ENCODE measurements at places on chromosomes 13 and 19. TPM values are rescaled to one million over a fixed set of nuclear protein-coding genes. Genes with fewer than 3 reads are reported as not detected.

GRCh38 chr13:109569958-109570711, 216.2 kb downstream of the IRS2 start:
- DNase-seq: no peak

DNA sequence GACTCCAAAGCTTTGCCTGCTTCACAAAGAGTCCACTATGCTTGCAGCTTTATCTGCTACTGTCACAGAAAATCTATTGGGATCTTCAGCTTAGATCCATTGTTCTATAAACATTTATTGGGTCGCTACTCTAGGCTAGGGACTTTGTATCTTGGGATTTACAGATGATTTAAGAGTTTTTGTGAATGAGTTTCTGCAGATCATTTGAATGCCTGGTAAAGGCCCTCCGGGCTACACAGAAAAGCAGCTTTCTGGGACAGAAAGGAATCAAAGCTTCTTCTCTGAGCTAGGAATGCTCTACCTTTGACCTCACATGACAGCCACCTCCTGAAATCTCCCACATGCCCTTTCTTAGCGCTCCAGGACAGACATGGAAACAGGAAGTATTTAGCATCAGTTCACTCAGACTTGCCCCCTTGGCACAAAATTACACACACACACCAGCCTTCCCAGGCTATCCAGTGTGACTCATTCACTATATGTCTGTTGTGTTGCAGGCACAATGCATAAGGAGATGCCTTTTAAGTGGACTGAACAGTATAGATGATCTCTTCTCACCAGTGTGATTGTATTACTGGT, 492.4 kb downstream of the DACH1 start:
- DNase-seq: no peak

DNA sequence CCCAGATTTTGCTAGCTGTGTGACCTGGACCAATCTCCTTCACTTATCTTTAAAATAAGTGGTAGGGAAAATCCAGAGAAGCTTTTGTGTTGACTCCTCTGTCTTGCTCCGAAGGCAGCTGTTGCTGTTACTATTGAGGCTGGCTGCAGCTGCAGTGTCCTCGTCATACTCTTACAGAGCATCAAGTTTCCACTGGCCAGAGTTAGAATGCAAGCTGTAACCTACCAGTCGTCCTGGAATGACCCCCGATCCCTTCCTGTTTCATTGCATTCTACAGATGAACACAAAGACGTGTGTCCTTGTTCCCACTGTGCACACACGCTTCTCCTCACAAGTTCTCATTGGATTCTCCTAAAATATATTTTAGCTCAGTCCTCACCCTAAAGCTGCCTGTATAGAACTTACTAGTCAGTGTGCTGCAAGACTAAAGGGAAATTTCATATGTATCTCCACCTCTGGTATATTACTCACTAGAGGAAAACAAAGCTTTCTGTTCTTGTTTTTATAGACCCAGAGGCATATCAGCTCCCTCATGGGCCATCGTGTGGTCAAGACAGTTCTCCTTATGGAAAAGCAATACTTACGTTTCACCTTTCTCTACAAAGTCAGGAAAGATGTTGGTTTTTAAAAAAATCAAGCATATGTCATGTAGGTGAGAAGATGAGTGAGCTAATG, 589.8 kb downstream of the LMO7 start:
- peak; percentile 24 for DNase-seq

DNA sequence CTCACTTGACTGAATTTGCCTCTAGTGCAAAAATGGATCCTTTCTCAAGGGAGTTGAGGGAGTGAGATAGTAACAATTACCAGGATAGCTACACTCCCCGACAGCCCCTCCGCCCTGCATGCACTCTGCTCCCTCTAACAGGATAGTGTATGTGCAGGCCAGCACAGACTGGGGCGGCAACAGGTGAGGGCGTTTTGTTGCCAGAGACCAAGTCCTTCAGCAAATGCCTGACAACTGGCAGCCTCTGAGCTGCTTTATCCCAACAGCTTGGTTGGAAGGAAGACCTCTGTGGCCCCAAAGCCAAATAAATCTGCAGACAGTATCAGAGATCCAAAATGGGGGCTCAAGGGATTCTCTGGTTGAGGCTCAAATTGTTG, 86.6 kb downstream of the SLC7A1 start:
- no peak for DNase-seq

DNA sequence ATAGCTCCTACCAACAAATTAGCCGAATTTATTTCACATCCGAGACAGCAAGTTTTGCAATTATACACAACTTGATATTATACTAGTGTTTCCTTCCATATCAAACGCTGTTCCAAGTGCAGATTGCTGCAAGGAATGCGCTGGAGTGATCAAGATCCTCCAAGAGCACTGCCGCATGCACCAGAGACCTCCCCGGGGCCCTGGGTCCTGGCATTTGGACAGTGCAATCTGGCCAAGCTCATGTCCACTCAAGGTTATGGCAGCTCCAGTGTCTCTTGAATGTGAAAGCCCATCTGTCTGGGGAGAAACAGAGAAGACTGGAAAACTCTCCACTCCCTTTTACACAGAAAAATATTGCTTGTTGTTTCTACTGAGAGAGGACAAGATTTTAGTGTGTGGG, 111.9 kb downstream of the HSPH1 start:
- no peak for DNase-seq

- no peak for DNase-seq
Observed at GRCh38 chr19:1072371-1073015, 5.5 kb downstream of the ARHGAP45 start.

DNA sequence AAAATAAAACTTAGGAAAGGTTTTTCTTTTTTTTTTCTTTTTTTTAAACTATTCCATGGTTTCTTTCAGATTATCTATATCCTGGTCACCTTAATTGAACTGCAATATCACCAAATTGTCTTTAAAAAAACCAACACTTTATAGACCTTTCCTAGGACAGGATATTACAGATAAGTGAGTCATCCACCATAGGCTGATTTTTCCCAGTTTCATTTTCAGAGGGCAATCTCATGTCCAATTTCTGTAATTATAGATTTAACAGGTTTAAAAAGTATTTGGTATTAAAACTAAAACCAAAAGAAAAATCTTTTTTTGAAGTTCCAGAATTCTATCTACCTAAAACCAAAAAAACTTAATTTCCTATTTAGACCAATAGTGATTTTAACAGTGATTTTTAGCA, 13.2 kb downstream of the SPART start:
- DNase-seq: no peak

DNA sequence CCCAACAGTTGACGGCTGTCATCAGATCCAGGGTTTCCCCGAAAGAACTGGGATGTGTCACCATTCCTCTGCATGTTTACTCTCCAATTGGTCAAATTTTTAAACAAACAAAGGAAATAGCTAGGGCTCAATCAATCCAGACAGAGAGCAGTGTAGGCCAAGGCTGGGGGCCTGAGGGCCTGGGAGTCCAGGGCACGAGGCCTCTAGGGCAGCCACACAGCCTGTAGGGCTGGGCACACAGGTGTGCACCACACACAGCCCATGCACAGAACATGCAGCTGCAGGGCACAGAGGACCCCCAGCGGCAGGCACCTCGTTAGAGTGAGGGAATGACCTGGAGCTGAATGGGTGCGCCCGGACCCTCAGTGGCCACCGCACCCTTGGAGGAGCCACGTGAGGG, 9.5 kb downstream of the MIER2 start:
- no peak for DNase-seq

- DNase-seq: peak; percentile 66
Observed at GRCh38 chr19:24029941-24030636, 56.9 kb upstream of the ZNF254 start.

DNA sequence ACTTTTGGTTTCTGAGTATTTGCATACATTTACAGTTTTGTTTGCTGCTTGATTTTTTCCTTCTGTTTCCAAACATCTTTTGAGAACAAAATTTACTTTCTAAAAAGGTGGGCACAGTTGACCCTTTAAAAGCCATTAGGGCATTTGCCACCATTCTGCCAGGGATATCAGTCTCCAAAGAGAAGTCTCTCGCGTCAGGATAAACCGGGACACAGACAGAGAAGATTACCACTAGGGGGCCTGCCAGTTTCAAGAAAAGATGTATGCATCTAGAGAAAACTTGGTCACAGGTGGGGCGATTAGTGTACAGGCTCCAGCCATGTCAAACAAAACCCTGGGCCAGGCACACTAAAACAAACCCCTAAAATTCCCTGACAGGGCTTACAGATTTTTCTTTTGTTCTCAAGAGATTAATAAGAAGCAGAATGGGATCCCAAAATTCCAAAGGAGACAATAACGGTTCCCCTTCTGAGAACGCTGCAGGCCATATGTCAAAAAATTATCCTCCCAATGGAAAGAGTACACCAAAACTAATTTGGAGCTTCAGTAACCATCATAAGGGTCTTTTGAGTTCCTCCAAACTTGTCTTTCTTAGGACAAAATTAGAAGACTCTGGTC, 10.7 kb upstream of the PABPC3 start:
- DNase-seq: peak; percentile 84

- no peak for DNase-seq
Observed at GRCh38 chr13:109318945-109319590, 467.3 kb downstream of the IRS2 start.

GRCh38 chr13:44814836-44815235, 174.4 kb downstream of the NUFIP1 start:
- DNase-seq: no peak

GRCh38 chr13:46753137-46753536, 43.8 kb downstream of the ESD start:
- DNase-seq: no peak

DNA sequence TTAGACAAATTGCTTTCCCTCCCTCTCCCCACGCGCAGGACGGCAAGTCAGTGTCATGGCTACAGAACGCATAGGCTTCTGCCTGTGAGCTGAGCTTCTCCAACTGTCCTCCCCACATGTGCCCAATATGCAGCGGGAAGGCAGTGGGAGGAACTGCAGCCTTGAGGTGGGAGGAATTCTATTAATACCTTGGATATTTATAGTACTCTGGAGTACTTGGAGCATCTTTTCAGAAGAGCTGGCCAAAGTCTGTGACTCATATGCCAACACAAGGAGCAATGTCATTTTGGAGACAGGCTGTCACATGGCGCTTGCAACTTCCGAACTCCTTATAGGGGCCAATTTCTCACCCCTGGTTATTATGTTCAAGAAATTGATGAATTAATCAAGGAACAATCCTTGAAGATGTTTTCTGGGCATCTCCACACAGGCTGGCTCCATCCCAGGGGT, 245.0 kb upstream of the SERP2 start:
- DNase-seq: no peak

- no peak for DNase-seq
Observed at GRCh38 chr19:57452307-57452706, 4.6 kb downstream of the VN1R1 start.

GRCh38 chr13:73168953-73169401, 110.2 kb downstream of the KLF5 start:
- DNase-seq: no peak

GRCh38 chr13:37390735-37391134, 207.8 kb downstream of the POSTN start:
- DNase-seq: no peak

DNA sequence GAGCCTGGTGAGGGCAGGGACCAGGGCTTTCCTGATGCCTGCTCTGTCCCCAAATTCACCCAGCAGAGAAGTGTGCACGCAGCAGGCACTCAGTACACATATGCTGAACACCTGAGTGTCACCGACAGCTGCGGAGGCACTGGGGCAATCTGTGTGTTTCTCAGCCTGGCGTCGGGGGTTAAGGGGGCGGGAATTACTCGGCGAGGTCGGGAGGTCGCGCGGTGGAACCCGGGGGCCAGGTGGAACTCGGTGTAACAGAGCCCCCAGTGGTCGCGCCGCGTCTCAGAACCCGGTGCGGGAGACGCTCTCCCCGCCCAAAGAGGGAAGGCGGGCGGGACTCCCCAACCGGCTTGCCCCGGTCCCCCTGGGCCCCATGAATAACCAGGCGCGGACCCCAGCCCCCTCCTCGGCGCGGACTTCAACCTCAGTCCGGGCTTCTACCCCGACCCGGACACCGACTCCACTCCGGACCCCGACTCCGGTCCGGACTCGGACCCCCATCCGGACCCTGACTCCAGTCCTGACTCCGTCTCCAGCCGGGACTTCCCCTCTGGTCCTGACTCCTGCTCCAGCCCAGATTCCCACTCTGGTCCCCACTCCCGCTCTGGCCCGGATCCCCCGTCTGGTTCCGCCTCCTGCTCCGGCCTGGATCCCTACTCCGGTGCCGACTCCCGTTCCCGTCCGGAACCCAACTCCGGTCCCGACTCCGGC, at the start of gene SELENOV:
Gene SELENOV (plus strand): TSS at position 300 of the 711 bp plus-strand sequence. CDS start 74 bp downstream, at position 374.
- peak; percentile 94 for DNase-seq

DNA sequence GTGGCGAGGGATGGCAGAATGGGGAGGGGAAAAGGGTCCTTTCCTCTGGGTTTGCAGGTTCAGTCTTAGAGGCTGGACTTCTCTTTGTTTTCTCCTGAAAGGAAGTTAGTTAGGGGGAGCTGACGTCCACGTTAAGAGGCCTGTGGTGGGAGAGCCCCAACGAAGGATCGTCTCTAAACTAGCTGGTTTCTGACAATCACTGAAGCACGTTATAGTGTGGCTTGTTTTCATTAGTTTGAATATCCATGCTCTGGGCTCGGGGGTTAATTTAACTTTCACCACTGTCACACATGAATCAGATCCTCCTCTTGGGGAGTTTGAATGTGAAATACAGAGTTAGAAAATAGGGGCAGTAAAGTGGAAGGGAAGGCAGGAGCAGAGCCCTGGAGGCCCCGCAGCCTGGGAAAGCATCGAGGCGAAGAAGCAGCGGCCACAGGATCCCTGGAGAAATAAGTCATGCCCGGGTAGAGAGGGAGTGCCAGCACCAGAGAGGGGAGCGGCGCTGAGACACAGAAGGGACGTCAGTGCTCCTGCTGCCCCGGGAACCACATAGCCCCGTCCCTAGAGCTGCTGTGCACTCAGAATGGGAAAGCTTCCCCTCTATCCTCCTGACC, 31.1 kb upstream of the AMER2 start:
- peak; percentile 15 for DNase-seq

GRCh38 chr13:36837354-36838092, 18.5 kb downstream of the RFXAP start:
- DNase-seq: no peak

FOXA3 gene
- 15.1 TPM for total RNA-seq

UHRF1 gene
- total RNA-seq: 45.7 TPM

IZUMO4 gene
- total RNA-seq: 2.2 TPM

DLEU7 gene
- total RNA-seq: 11.6 TPM

PINLYP gene
- total RNA-seq: 4.3 TPM

PSG11 gene
- not detected for total RNA-seq

FFAR2 gene
- not detected for total RNA-seq

TMEM221 gene
- 0.90 TPM for total RNA-seq

LIM2 gene
- not detected for total RNA-seq

Measured in GM23338 (cell line).